ENCODE measurements at places on chromosomes 6 and 20.

DNA sequence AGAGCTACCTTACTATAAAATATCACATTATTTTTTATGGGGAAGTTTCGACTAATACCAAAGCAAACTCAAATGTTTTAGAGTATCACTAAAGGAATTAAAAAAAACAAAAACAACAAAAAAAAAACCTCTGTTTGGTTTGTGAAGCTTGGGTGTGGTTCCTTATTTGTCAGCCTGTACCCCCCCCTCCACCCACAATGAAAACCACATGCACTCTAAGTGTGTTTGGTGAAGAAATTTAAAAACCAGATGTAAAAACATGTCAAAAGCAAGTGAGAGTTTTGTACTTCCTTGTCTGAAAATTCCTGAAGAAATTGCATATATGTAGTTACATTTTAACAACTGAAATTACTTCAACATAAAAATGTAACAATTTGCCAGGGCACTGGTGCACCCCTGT, 3.1 kb downstream of the STK38 start:
- DNase-seq: peak; percentile 40

GRCh38 chr6:49462927-49463611, at the start of the genes CENPQ and MMUT:
Gene CENPQ, plus strand, starts transcription at chr6:49463370. Its CDS starts 6,807 bp downstream, at chr6:49470177.
Gene MMUT, minus strand, starts transcription at chr6:49463253. Its CDS starts 3,787 bp downstream, at chr6:49459466.
- DNase-seq: peak; percentile 90

- no peak for DNase-seq
These were observed 51.9 kb downstream of the LRFN2 start for GRCh38 chr6:40535110-40535818.

- no peak for DNase-seq
These were observed 72.9 kb downstream of the HDGFL1 start for GRCh38 chr6:22642254-22642653.
